GM18507 (cell line): ENCODE measurements at places on chromosomes 3 and 15.

GRCh38 chr3:72539856-72540255, 308.4 kb downstream of the SHQ1 start:
- DNase-seq, result no peak

GRCh38 chr3:116285781-116286421, 159.4 kb downstream of the LSAMP start:
- DNase-seq, result no peak

DNA sequence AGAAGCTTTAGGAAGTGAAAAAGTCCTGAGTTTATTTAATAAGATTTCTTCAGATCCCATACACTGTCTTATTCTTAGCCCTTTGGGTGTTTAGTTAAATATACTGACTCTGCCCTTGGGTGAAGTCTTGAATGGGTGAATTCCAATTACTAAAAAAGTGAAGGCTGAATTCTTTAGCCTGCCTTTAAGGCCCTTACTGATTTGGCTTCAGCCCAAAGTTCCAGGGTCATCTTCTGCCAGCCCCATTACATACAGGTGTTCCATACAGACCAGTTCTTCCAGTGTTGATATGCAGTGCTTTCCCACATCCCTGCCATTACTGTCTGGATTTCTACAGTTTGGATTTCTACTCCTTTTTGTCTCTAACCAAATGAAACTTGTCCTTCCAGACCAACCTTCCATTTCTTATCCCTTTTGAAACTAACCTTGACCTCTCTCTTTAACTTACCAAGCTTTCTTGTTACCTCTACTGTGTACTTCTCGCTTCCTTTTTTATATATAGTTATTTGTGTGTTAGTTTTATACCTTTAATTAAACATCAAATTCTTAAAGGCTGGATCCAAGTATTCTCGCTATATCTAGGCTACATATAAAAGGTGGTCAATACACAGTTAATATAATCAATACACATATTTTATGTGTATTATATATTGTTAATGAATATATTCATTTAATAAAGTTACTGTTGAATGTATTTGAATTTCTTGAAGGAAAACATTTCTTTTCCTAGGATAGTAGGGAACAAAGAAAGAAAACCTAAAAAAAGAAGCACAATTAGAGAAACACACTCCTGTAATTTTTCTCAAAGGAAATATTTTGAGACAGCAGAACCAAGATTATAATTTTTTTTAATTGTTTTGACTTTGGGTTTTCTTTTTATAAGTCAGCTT, 15.0 kb downstream of the MBNL1 start:
- DNase-seq, result no peak

DNA sequence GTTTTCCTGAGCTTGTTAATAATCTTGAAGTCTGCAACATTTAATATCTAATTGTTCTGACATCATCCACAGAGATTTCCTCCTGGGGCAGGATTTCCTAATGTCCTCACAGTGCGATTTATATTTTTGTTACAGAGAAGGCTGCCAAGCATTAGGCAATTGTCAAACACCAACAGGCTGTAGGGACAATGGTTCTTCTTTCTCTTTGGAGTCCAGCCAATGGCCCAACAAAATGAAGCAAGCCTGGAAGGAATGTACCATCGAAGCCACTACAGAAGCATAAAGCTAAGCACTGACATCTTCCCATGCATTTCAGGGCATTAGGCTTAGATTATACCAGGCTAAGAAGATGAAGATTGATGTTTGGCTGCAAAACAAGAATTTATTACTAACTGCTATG, 173.0 kb upstream of the FRMD4B start:
- DNase-seq, result no peak

DNA sequence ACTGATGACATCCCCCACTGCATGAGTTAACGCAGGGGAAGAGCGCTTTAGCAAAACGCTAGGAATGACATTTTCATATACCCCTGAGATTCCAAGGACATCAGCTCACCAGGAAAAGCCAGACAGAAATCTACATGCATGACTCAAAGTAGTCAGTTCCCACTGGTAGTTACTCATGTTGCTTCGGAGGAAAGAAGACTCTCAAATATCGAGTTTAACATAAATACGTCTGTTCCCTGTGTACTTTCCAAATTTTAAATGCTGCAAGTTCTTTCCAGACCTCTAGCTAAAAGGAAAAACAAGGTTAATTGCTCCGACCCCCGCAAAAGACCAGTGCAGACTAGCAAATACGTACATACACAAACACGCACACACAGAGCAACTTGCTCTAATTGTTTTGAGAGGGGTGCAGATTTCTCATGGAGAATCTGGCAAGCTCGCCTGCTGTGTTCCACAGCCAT, 115.4 kb upstream of the PRICKLE2 start:
- DNase-seq, result no peak

GRCh38 chr15:77762747-77763355, 130.1 kb upstream of the LINGO1 start:
- no peak for DNase-seq

DNA sequence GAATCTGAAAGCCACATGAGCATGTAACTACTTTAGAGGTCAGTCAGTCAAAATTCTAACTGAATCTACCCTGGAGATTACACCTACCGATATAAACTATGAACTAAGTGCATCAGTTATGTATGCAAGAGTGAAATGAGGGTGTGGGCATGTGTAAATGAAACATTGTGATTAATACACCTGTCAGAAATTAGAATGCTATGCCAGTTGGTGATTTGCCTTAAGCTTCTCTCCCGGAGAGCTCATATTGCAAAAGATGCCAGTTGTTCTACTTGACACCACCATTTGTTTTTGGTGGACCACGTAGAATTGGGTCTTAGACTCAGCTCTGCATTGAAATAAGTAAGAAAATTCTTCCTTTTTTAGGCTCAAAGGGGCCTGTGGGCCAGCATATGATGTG, 91.0 kb upstream of the KBTBD8 start:
- no peak for DNase-seq

DNA sequence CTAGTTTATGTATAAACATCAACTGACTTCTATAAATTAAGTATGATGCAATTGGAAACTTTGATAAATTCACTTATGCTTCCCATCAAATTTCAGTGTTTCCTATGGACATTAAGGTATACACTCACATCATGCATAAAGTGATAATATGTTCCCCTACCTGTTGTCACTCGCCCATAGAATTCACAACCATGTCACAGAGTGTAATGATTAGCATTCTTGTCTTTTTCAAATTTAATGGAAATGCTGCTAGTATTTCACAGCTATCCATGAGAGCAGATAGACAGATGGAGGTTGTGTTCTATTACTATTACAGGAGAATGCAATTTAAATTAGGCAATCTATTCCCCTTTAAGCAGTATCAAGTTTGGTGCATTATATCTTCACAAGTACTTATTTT, 984 bp downstream of the PLSCR4 start:
- DNase-seq, result no peak

DNA sequence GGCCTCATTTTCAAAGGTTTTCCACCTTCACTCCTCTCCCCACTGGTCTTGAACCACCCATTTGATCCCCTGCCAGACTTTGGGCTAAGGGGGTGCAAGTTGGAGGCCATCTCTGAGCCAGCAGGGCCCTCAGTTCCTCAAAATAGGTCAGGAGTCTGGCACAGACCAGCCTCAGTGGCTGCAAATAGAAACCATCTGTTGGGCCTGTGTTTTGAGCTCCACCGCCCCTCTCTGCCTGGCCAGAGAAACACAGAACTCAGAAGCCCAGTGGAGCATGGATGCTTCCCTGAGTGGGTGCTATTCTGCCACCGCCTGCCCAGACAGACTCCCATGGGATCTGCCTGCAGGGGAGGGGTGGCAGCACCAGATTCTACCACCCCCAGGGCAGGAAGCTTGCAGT, 56.3 kb downstream of the CORO2B start:
- DNase-seq, result no peak

DNA sequence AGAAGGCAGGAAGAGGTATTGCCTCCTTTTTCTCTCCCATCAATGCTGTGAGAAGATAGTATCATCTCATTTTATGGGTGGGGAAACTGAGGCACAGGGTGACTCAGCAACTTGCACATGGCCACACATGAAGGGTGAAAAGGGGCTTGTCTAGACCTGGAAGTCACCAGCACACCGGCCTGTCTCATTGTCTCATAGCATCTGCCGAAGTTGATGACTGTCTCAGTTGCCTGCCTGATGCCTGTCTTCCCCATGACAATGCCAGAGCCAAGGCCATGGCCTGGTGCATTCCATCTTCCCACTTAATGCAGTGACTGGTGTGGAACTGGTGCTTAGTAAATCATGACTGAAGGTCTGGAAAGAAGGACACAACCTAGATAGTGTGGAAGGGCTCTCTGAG, 27.9 kb upstream of the PRR23E start:
- DNase-seq, result no peak

DNA sequence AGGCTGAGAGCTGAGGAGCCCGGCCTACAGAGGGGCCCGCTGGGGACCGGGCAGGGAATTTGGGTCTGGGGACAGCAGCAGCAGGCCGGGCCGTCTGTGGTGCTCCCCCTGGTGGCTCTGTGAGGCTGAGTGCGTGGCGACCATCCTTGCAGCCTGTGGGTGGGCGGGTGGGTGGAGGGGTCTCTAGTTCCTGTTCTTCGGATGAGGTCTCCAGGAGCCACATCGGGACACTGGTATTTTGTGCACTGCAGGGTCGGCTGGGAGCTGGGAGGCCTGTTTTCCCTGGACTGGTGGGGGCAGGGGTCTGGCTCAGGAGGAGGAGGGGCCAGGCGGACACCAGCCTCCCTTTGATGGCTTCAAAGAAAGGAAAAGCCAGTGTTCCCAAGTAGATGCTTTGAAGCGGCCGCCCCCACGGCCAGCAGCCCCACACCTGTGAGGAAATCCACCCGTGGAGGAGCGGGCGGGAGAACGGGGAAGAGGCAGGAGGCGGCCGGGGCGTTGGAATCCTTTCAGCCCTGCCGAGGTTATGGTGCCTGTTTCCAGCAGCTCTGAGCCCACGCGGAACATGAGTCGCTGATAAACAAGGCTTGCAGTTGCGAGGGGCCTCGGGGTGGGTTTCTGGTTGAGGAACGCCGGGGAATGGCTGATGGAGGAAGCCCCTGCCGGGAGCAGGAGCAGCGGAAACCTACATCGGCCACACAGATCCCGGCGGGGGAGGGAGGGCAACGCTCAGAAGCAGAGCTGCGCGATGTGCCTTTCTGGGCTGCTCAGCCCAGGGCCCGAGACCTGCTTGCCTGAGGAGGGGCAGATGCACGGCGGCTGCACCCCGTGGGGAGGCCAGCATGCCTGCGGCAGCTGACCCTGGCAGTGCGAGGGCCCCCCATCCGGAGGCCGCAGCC, 154.3 kb downstream of the NSMCE3 start:
- DNase-seq, result no peak

GRCh38 chr3:38131621-38132369, 5.1 kb downstream of the ACAA1 start:
- DNase-seq, result no peak

DNA sequence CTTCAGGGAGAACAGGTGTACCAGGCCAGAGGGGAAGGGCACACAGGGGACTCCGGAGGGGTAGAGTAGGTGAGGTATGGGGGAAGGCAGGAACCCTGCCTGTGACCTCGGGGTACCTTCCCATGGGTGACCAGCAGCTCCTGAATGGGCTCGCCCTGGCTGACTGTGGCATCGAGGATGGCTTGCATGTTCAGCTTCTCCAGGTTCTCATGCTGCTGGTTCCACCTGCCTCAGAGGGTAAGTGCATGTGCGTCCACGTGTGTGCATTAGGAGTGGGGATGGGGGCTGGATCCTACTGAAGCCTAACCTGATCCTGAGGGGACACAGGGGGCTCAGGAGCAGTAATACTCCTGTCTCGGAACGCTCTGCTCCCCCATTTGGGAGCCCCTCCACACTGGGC, 524 bp downstream of the ZMYND10 start:
- no peak for DNase-seq

GRCh38 chr3:158859362-158859761, 57.5 kb downstream of the MFSD1 start:
- DNase-seq, result no peak

GRCh38 chr3:140463355-140463754, 214.5 kb upstream of the TRIM42 start:
- no peak for DNase-seq

- DNase-seq, result no peak
These were observed 52.6 kb downstream of the PLCL2 start for GRCh38 chr3:16937326-16937845.

GRCh38 chr3:100662113-100662823, 47.0 kb upstream of the TFG start:
- DNase-seq, result no peak

- DNase-seq, result no peak
These were observed 59.8 kb downstream of the THBS1 start for GRCh38 chr15:39640665-39641064.

- DNase-seq, result no peak
These were observed 23.8 kb upstream of the FBLN2 start for GRCh38 chr3:13524979-13525669.

DNA sequence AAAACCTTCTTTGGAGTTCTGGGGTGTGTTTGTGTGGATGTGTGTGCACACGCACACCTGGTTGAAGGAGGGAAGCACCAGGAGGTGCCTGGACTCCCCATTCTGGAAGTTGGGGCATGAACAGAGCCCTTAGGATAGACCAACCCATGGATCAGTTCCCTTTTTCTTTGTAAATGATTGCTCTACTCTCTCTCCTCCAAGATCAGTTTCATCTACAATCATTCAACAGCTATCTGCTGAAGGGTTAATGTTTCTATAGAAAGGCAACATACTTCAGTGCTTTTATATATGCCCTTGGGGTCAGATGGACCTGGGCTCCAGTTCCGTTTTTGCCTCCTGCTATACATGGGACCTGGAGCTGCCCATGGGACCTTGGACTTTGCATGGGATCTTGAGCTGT, 352.1 kb upstream of the CFAP20DC start:
- no peak for DNase-seq

DNA sequence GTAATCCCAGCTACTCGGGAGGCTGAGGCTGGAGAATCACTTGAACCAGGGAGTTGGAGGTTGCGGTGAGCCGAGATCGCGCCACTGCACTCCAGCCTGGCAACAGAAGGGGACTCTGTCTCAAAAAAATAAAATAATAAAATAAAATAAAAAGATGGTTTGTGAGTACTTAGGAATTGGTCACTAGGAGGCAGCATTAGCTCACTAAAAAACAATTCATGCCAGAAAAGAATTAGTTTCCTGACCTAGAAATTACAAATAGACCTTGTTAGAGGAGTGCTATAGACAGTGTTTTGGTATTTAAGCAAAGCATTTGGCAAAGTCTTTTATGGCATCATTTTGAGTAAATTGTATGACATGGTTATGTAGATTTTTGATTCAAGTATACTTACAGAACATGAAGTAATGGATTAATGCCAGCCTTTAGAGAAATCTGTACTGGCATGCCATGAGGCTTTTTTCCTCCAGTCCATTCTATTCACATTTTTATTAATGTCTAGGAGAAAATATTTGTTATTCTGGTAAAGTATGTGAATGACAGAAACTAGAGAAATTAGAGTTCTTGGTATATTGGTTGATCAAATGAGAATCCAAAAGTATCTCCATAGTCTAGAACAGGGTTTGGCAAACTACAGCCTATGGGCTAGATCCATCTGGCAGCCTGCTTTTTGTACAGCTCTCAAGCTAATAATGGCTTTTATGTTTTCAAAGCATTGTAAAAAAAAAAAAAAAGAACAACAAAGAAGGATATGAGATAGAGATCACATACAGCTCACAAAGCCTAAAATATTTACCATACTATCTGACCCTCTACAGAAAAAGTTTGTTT, 81.6 kb downstream of the LRRC49 start:
- DNase-seq, result no peak
